Esophagus squamous epithelium (tissue), 5 donors: ENCODE measurements at places on chromosomes 1 and 21. TPM values are rescaled to one million over a fixed set of nuclear protein-coding genes. Genes with fewer than 3 reads are reported as not detected.
A peak's percentile ranks its signal among the peaks of the same experiment; 100 is the strongest.

GPR61 gene
- total RNA-seq, result not detected

LRRC53 gene
- total RNA-seq, result not detected

HAO2 gene
- total RNA-seq, result not detected

CDC20 gene
- total RNA-seq, result 16.5 TPM

MTARC2 gene
- 1.5 TPM for total RNA-seq

TP73 gene
- total RNA-seq, result 8.1 TPM

ADGRL2 gene
- total RNA-seq, result 63.7 TPM

DISP3 gene
- not detected for total RNA-seq

TMEM35B gene
- total RNA-seq, result 6.6 TPM

GRCh38 chr1:192566657-192567056 is 8.9 kb upstream of the RGS1 start:
- no peaks in the 10 kb centered on the region for H3K36me3 ChIP-seq
- no peak for DNase-seq
- H3K27me3 ChIP-seq, result no peaks in the 10 kb centered on the region
- no peak overlapping the region for H3K27ac ChIP-seq
- H3K4me3 ChIP-seq, result no peak overlapping the region
- no peaks in the 10 kb centered on the region for H3K4me1 ChIP-seq

DNA sequence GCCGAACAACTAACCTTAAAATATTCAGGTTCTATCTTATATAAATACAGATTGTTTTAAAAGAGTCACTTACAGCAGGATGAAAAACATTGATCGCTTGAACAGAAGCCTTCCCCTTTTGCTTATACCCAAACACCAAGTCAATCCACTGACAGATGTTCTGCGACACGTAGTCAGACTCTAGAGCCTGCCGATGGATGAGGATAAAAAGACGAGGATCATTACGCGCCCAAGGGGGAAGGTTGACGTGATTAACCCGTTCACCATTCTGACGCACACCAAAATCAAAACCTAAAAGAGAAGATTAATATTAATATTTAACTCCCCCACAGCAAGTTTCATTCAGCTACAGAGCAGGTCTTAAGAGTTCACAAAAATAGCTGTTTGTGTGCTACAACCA is 59.4 kb upstream of the GNG4 start:
- H3K4me1 ChIP-seq, result no peaks in the 10 kb centered on the region
- no peaks in the 10 kb centered on the region for H3K27me3 ChIP-seq
- DNase-seq, result no peak
- H3K36me3 ChIP-seq, result peaks cover 83% of the 10 kb centered on the region
- no peak overlapping the region for H3K27ac ChIP-seq
- no peak overlapping the region for H3K4me3 ChIP-seq

- H3K27ac ChIP-seq, result no peak overlapping the region
- peaks cover 5% of the 10 kb centered on the region for H3K36me3 ChIP-seq
- peaks cover 25% of the 10 kb centered on the region for H3K4me1 ChIP-seq
- no peak for DNase-seq
- no peaks in the 10 kb centered on the region for H3K27me3 ChIP-seq
- H3K4me3 ChIP-seq, result no peak overlapping the region
Measured at GRCh38 chr21:15774590-15774989, 44.8 kb downstream of the USP25 start.

- no peaks in the 10 kb centered on the region for H3K27me3 ChIP-seq
- peaks cover 23% of the 10 kb centered on the region for H3K4me1 ChIP-seq
- H3K36me3 ChIP-seq, result peaks cover 4% of the 10 kb centered on the region
- H3K4me3 ChIP-seq, result no peak overlapping the region
- peak overlapping the region; percentile 74 for H3K27ac ChIP-seq
Measured at GRCh38 chr1:159913451-159914192, 11.7 kb downstream of the TAGLN2 start.

GRCh38 chr1:86138746-86139145 is 17.8 kb downstream of the COL24A1 start:
- H3K36me3 ChIP-seq, result no peaks in the 10 kb centered on the region
- no peak overlapping the region for H3K27ac ChIP-seq
- no peak for DNase-seq
- no peaks in the 10 kb centered on the region for H3K27me3 ChIP-seq

DNA sequence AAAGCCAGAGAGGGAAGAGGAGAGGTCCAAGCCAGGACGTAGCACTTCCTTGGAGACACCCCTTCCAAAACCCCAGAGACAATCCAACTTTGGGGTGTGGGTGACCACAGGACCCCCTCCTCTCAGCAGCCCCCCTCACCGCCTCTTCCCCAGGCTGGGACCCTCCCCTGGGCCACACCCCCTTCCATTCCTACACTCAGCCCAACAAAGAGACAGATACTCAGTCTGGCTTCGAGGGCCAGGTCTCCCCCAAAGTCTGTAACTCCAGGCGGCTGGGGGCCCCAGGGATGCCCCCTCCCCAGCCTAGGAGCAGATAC is 1.4 kb downstream of the MEX3A start:
- H3K27ac ChIP-seq, result no peak overlapping the region
- DNase-seq, result no peak
- peak overlapping the region; percentile 96 for H3K4me3 ChIP-seq

DNA sequence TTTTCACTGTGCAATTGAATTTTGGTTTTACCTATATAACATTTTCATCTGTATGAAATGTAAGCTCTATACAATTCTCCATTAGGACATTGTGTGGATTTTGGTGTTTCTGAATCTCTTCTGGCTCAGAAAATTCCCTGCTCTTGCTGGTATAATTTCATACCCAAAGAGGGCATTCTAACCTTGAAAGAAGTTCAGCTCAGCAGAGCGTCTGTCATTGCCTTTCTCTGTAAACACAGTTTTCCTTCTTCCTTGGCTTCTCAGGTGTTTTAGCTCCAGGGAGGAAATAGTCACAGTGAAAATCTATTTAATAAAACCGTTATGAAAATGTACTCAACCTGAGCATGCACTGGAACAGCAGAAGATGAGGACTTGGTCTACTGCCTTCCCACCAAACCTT is 16.0 kb downstream of the DISC1 start:
- no peaks in the 10 kb centered on the region for H3K36me3 ChIP-seq
- DNase-seq, result no peak
- no peak overlapping the region for H3K27ac ChIP-seq
- H3K4me3 ChIP-seq, result no peak overlapping the region
- no peaks in the 10 kb centered on the region for H3K4me1 ChIP-seq

- H3K4me1 ChIP-seq, result no peaks in the 10 kb centered on the region
- no peaks in the 10 kb centered on the region for H3K27me3 ChIP-seq
- no peak overlapping the region for H3K27ac ChIP-seq
- H3K36me3 ChIP-seq, result no peaks in the 10 kb centered on the region
- DNase-seq, result no peak
Measured at GRCh38 chr1:167500283-167500860, 18.0 kb downstream of the CD247 start.

DNA sequence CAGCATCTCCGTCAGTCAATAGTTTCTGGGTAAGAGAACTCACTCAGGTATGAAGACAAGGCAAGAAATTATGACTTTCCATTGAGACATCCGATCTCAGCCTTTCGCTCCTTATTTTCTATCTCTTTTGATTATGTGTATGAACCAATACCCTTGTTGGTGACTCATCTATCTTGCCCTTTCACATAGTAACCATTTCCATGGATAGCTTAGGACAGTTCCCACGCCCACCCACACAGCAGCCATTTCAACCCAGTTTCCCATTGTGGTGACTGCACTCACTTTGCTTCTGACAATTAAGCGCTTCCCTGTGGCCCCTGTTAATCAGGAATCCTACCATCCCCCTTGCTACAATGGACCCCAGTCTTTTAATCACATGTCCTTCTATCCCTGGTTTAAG is 210.6 kb upstream of the ADGRL2 start:
- no peak overlapping the region for H3K27ac ChIP-seq
- no peak for DNase-seq
- H3K36me3 ChIP-seq, result no peaks in the 10 kb centered on the region
- H3K4me3 ChIP-seq, result no peak overlapping the region

DNA sequence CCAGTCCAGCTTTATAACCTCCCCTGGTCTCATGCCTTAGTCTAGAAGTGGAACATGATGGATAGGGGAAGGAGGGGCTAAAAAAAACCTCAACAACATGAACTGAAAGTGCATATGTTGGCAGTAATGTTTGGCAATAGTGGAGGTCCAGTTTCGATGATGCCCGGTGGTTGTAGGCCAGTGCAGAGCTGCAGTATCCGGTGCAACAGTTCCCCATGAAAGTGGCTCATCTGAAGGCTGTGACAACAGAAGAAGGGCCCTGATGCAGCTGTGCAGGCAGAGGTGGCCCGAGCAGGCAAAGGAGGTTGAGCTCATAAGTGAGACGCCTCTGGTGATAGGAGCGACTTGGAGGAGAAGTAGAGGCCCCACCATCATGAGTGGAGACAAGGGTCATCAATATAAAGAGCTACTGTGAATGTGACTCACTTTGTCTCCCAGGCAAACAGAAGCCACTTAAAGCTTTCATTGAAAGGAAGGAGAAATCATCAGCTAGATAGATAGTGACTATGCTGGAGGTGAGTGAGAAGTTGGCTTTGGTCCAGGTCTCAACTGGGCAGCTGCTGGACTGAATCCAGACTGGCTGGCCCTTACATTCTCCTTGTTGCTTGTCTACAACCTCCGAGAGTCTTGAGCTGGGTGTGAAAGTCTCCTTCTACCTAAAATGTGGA is 10.2 kb upstream of the CREG1 start:
- H3K27me3 ChIP-seq, result no peaks in the 10 kb centered on the region
- H3K4me3 ChIP-seq, result no peak overlapping the region
- no peak overlapping the region for H3K27ac ChIP-seq
- no peaks in the 10 kb centered on the region for H3K36me3 ChIP-seq
- DNase-seq, result no peak

- no peak for DNase-seq
- peaks cover 13% of the 10 kb centered on the region for H3K4me1 ChIP-seq
- H3K27me3 ChIP-seq, result no peaks in the 10 kb centered on the region
Measured at GRCh38 chr21:44850905-44851657, 22.4 kb downstream of the PTTG1IP start.

- peaks cover 2% of the 10 kb centered on the region for H3K4me1 ChIP-seq
- H3K36me3 ChIP-seq, result no peaks in the 10 kb centered on the region
- no peak overlapping the region for H3K4me3 ChIP-seq
- H3K27ac ChIP-seq, result no peak overlapping the region
Measured at GRCh38 chr1:154719586-154720327, 111.8 kb upstream of the ADAR start.

DNA sequence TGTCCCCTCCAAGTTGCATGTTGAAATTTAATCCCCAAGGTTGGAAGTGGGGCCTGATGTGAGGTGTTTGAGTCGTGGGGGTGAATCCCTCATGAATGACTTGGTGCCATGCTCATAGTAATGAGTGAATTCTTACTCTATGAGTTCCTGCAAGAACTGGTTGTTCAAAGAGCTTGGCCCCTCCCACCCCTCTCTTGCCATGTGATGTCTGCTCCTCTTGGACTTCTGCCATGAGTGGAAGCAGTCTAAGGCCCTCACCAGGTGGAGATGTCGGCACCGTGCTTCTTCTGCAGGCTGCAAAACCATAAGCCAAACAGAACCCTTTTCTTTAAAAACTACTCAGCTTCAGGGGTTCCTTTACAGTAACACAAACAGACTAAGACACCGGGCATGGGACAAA is 14.3 kb downstream of the G0S2 start:
- H3K4me1 ChIP-seq, result no peaks in the 10 kb centered on the region
- H3K27ac ChIP-seq, result no peak overlapping the region
- no peak for DNase-seq
- no peaks in the 10 kb centered on the region for H3K36me3 ChIP-seq
- no peak overlapping the region for H3K4me3 ChIP-seq

- H3K36me3 ChIP-seq, result no peaks in the 10 kb centered on the region
- no peak for DNase-seq
- H3K4me3 ChIP-seq, result no peak overlapping the region
- peaks cover 27% of the 10 kb centered on the region for H3K27me3 ChIP-seq
- no peak overlapping the region for H3K27ac ChIP-seq
Measured at GRCh38 chr1:37629008-37629407, 5.7 kb downstream of the RSPO1 start.

DNA sequence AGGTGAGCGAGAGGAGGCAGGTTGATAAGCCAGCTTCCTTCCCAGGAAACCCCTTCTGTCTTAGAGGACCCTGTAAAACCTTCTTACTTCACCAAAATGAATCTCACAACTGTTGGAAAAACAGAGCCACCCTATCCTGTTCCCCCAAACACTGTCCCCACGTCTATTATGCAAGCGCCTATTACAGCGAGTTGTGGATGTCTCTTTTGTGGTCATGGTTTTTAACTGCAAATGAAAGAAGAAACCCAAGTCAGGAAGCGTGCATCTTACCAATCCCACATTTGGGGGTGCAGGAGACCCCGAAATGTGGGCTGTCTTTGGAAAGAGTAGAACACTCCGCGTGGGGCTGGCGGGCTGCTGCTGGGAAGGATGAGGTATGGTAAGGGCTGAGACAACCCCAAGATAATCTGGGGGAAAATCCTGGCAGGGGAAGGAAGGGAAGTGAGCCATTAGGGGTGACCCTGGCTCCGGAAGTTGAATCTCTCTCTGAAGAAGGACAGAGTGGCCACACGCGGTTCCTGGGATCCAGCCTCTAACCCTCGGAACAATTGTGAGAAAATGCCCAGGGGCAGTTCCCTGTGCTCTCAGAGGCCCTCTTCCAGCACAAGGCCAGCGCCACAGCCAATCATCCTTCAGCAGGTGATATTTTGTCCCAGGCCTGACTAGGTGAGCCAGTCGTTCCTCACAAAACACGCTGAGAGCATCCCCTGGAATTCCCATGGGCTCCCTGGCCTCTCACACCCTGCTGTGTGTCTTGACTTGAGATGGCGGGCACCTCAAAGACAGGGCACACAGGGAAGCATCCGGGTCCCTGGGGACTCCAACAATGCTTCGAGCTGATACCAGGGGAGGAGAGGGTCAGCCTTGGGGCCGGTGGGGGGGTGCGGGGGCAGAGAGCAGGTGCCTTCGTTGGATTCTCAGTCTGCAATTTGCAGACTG is 168.5 kb upstream of the IRF2BP2 start:
- H3K4me1 ChIP-seq, result no peaks in the 10 kb centered on the region
- DNase-seq, result no peak
- no peak overlapping the region for H3K4me3 ChIP-seq
- H3K27ac ChIP-seq, result no peak overlapping the region
- no peaks in the 10 kb centered on the region for H3K36me3 ChIP-seq

- no peaks in the 10 kb centered on the region for H3K4me1 ChIP-seq
- no peak overlapping the region for H3K27ac ChIP-seq
- no peak for DNase-seq
- no peaks in the 10 kb centered on the region for H3K27me3 ChIP-seq
- no peak overlapping the region for H3K4me3 ChIP-seq
Measured at GRCh38 chr1:177771688-177772087, 198.2 kb downstream of the SEC16B start.

DNA sequence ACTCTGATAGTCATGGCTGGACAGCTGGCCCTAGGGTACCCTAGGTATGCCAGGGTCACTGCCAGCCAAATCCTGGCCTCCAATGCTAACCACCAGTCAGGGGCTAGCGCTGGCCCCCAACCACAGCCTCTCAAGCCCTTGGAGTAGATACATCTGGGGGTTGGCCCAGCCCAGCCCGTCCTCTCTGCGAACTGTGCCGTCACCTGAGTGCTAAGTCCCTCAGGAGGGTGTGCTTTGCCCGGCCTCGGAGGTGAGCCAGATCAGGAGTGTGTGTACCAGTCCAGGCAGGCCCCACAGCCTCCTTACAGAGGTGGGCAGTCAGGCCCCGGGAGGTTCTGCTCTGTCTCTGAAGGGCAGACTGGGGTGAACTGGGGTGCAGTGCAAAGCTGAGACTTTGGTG is 34.0 kb upstream of the DISP3 start:
- H3K27ac ChIP-seq, result no peak overlapping the region
- H3K27me3 ChIP-seq, result no peaks in the 10 kb centered on the region
- H3K4me1 ChIP-seq, result no peaks in the 10 kb centered on the region

- no peaks in the 10 kb centered on the region for H3K36me3 ChIP-seq
- H3K4me3 ChIP-seq, result no peak overlapping the region
- peaks cover 39% of the 10 kb centered on the region for H3K4me1 ChIP-seq
- DNase-seq, result no peak
Measured at GRCh38 chr1:64915381-64916274, 50.7 kb downstream of the JAK1 start.
